ENCODE measurements at places on chromosomes 13 and 19. TPM values are rescaled to one million over a fixed set of nuclear protein-coding genes. Genes with fewer than 3 reads are reported as not detected.

PSG7 gene
- not detected for total RNA-seq

KLF1 gene
- total RNA-seq = not detected

C19orf85 gene
- total RNA-seq = not detected

GPC5 gene
- total RNA-seq = 0.14 TPM

ZNF333 gene
- total RNA-seq = 25.4 TPM

ADGRE2 gene
- 1.3 TPM for total RNA-seq

NLRP4 gene
- under 0.01 TPM for total RNA-seq

ZNF382 gene
- total RNA-seq = 10.9 TPM

PRTN3 gene
- total RNA-seq = not detected

POSTN gene
- 13.6 TPM for total RNA-seq

VN1R2 gene
- total RNA-seq = not detected

ZNF320 gene
- 11.2 TPM for total RNA-seq

SPTBN4 gene
- 0.14 TPM for total RNA-seq

ZNF154 gene
- total RNA-seq = 2.3 TPM

ADAMTSL5 gene
- total RNA-seq = 6.3 TPM

C1QTNF9B gene
- total RNA-seq = not detected

PTH2 gene
- not detected for total RNA-seq

FFAR1 gene
- not detected for total RNA-seq

ETV2 gene
- not detected for total RNA-seq
